ENCODE measurements at places on chromosomes 12 and 14. TPM values are rescaled to one million over a fixed set of nuclear protein-coding genes. Genes with fewer than 3 reads are reported as not detected.

Gene MON2
- total RNA-seq: 75.6 TPM

Gene USP44
- under 0.01 TPM for total RNA-seq

Gene LMNTD1
- 0.51 TPM for total RNA-seq

Gene COPS7A
- total RNA-seq: 78.9 TPM

Gene KRT80
- 0.83 TPM for total RNA-seq

Gene POTEG
- total RNA-seq: not detected

Gene ACOT6
- not detected for total RNA-seq

Gene TMPRSS12
- not detected for total RNA-seq

Gene SDR9C7
- not detected for total RNA-seq

Gene KERA
- total RNA-seq: not detected

All from smooth muscle cell of the umbilical artery (primary cell).